ENCODE measurements at places on chromosomes 7 and 10.

DNA sequence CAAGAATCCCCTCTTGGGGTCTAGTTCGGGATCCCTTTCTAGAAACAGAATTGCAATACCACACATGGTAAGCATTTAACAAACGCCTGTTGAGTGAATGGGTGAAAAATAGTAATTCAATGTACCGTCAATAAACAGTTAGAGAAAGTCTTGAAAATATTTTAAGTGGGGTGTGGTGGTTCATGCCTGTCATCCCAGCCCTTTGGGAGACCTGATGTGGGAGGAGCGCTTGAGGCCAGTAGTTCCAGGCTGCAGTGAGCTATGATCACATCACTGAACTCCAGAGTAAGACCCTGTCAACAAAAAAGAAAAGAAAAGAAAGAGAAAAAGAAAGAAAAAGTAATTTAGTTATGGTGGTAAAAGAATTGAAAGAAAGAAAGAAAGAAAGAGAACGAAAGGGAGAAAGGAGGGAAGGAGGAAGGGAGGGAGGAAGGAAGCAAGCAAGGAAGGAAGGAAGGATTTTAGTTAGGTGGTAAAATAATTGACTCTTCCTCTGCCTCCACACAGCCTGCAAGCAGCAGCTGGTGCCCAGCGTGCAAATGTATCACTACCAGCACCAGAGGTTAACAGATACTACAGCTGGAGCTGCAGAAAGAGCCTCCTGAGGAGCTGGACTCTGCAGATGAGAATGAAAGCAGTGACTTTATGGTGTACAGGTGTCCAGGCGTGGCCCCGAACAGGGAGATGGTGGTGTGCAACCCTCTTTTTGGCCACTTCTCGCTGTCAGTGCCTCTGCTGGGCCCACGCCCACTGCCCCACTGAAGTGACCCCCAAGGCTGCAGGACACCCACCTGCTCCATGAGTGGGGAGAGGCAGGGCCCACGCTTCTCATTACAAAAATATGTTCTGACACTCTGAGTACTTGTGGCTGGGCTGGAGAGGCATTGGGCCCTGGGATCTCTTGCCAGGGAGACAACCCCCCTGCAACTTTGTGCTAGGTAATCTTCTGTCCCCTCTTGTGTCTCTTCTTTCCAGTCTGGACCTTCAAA lies 135.4 kb downstream of the BAMBI start:
- DNase-seq, result no peak

GRCh38 chr10:24467136-24467535 lies 256.6 kb downstream of the ARHGAP21 start:
- no peak for DNase-seq

GRCh38 chr10:78980815-78981214 lies 88.0 kb upstream of the ZMIZ1 start:
- DNase-seq, result no peak

GRCh38 chr7:101828301-101829020 lies 11.0 kb downstream of the CUX1 start:
- no peak for DNase-seq

DNA sequence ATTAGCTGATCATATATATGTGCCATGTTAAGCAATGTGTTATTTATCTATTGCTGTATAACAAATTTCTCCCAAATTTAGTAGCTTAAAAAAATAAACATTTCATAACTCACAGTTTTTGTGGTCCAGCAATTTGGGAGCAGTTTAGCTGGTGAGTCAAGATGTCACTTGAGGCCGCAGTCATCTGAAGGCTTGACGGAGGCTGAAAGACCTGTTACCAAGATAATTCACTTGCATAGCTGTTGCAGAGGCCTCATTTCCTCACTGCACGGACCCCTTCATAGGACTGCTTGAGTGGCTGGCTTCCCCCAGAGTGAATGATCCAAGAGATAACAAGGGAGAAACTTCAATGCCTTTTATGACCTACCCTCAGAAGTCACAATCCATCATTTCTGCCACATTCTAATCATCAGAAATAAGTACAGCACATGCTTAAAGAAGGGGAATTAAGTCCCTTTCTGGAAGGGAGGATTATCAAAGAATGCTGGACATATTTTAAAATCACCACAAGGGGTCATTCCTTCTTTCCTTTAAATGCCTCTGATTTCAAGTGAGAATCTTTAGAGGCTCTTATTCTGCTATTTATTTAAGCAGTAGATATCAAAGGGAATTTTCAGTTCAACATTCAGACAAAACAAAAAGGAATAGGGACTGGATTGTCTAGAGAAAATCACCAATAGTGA lies 10.5 kb upstream of the SRPK2 start:
- no peak for DNase-seq

DNA sequence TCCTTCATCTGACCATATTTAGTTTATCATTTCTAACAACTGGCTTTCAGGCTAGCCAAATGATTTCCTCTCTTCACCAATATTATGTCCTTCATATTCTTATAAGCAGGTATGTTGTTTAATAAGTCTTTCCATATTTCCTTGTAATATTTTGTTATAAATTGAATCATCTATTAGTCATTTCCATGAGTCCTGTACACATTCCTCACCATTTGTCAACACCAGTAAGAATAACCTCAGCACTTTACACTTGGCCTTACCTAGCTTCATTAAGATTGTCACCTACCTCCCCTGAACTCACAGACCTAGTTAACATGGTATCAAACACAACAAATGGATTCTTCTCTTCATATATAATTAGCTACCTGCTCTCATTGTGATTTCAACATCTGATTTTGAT lies 282.3 kb downstream of the SEMA3D start:
- no peak for DNase-seq

GRCh38 chr7:15430911-15431310 lies 130.9 kb downstream of the AGMO start:
- DNase-seq, result no peak

- DNase-seq, result peak; percentile 23
Measured at GRCh38 chr7:127251465-127252376, 1.0 kb downstream of the GRM8 start.

DNA sequence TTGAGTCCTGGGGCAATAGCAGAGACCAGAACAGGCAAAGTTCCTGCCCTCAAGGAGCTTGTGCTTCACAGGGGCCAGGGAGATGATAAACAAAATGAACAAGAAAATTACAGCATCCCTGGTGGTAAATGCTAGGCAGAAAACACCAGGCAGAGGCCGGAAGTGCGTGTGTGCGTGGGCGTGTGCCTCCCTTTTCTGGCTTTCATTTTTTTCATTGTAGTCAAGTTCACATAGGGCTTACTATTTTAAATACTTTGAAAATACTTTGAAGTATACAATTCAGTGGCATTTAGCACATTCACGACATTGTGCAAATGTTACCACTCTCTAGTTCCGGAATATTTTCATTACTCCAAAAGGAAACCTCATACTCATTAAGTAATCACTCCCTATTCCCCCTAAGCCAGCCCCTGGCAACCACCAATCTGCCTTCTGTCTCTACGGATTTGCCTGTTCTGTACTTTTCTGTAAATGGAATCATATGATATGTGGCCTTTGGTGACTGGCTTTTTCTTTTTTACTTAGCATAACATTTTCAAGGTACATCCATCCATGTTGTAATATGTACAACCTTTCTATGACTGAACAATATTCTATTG lies 88.1 kb upstream of the PDCD4 start:
- DNase-seq, result peak; percentile 67

DNA sequence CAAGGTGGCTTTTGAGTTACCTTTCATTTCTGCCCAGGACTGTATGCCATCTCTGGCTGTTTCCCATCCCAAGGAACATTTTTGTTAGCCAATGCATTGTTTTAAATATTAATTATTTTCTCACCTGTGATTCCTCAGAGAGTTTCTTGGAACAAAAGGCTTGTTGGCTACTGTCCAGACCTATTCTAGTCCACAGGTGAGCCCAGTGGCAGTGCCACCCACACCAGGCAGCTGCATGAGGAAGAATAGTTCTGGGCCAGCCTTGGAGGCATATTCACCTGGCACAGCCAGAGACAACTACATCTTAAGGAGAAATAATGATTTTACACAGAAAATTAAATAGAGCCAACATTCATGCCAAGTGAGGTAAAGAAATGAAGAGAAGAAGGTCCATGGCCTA lies 123.9 kb downstream of the C1GALT1 start:
- DNase-seq, result no peak

- no peak for DNase-seq
Measured at GRCh38 chr7:82715344-82715743, 271.8 kb upstream of the CACNA2D1 start.

GRCh38 chr10:100792574-100792973 lies 47.2 kb downstream of the PAX2 start:
- DNase-seq, result no peak

GRCh38 chr7:75739796-75740672 lies 1.3 kb upstream of the HIP1 start:
- DNase-seq, result no peak

DNA sequence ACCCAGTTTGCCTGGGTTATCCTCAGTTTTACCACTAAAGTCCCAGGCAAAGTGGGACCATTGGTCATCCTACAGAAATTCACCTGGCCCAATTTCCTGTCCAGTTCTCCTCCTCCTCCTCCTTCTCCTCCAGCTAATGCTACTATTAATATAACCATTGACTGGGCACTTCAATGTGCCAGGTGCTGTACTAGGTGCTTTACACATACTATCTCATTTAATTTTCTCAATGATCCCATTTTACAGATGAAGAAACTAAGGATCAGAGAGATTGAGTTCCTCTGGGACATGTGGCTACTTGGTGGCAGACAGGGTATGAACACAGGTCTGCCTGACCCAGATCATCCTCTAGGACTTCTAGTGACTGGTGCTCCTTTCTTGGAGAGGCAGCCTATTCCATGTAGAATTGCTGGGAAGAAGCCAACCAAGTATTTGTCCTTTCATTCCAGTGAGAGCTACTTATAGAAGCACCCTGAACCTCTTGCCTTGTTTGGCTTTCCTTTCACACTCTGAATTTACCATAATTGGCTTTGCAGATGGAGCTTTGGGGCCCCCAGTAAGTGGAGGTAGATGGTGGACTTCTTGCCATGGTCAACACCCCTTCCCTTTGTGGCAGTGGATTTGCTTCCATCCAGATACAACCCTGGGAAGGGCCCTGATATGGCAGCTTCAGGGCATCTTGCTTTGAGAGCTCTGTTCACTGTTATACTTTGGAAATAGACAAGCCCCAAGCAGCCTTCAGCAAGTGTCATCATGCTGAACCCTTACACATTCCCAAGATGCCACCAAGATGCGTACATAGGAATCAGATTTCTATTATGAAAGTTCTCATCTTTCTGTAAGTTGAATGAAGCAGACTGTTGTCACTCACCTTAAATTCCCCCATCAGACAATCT lies 78.7 kb downstream of the MYOF start:
- no peak for DNase-seq

DNA sequence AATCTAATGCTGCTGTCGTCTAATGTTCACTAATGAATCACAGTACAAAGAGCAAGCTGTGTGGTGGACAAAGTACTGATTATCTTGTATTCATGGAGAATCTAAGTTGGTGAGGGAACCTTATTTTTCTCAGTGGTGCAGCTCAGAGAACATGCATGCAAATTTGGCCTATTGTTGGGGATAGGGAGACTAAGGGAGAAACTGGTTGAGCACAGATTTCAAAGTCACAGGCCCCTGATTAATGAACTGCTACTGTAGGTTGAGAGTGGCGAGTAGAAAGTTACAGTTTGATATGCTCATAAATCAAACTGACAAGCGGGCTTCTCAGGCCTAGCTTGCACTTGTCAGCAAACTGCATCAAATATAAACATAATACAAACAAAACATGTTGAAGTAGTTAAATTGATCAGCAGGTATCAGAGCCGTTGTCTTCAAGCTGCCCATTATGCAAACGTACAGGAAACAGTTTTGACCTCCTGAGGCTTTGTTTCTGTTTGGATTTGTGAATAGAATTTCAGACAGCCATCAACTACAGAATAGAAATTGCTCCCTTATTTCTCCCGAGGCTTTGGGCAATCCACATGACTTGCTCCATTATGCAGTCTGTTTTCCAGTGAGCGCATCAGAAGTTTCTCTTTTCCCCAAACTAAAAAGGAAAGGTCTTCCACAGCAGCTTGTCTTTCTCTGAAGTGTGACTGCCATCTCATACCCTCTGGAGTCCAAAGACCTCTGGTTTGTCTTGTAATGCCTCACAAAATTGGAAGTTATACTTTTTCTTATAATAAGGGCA lies 215.8 kb downstream of the FOXP2 start:
- no peak for DNase-seq

DNA sequence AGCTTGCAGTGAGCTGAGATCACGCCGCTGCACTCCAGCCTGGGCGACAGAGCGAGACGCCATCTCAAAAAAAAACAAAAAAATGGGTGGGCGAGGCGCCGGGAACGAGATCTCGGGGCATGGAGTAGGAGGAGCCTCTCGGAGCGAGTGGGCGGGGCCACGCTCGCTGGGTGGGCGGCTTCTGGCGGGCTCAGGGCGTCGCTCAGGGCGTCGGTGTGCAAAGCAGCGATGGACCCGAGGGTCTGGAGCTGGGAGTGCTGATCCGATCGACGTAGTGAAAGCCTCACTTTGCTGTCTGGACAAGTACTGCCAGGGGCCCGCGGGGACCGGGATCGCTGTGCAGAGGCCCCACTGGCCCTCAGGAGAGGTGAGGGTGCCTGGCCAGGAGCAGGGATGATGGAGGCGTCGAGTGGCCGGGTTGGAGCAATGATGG lies 22.6 kb upstream of the AMZ1 start:
- DNase-seq, result no peak

GRCh38 chr7:8278183-8278582 lies 16.2 kb upstream of the ICA1 start:
- no peak for DNase-seq

- DNase-seq, result no peak
Measured at GRCh38 chr10:121323443-121323842, 274.8 kb downstream of the FGFR2 start.

DNA sequence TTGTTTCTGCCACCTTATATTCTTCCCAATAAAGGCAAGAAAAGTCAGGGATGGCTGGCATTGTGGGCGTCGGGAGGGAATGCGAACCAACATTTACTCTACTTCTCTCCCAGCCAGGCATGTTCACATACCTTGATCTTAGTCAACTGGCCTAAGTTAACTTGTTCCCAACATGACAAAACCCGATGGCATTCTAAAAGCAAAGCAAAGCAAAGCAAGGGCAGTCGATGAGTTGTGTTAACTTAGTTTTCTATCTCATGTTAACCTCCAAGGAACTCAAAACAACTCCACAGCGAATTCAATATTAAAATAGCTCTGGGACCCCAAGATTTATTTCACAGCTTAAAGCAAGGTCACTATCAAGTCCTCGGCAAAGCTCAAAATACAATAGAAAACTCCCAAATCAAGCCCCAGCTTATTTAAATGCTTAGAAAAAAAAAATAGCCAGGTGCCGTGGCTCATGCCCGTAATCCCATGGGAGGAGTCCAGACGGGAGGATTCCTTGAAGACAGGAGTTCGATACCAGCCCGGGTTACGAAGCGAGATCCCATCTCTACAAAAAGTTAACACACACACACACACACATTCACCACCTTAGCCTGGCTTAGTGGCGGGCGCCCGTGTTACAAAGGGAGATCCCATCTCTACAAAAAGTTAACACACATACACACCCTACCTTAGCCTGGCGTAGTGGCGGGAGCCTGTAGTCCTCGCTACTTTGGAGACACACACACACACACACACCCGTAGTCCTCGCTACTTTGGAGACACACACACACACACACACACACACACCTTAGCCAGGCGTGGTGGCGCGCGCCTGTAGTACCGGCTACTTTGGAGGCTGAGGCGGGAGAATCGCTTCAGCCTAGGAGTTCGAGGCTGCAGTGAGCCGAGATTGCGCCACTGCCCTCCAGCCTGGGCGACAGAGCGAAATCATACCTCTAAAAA lies 901 bp upstream of the CCNY start:
- peak; percentile 22 for DNase-seq

All from stimulated activated CD4-positive, alpha-beta T cell treated with anti-CD3 and anti-CD28 coated beads, Interleukin-12 subunit alpha, Interleukin-12 subunit beta, amount 100 ng/mL, for 4 hours (primary cell).